ENCODE measurements at places on chromosomes 7 and 10.
A peak's percentile ranks its signal among the peaks of the same experiment; 100 is the strongest.

GRCh38 chr10:123552760-123553554 is 113.2 kb upstream of the GPR26 start:
- no peak for DNase-seq

DNA sequence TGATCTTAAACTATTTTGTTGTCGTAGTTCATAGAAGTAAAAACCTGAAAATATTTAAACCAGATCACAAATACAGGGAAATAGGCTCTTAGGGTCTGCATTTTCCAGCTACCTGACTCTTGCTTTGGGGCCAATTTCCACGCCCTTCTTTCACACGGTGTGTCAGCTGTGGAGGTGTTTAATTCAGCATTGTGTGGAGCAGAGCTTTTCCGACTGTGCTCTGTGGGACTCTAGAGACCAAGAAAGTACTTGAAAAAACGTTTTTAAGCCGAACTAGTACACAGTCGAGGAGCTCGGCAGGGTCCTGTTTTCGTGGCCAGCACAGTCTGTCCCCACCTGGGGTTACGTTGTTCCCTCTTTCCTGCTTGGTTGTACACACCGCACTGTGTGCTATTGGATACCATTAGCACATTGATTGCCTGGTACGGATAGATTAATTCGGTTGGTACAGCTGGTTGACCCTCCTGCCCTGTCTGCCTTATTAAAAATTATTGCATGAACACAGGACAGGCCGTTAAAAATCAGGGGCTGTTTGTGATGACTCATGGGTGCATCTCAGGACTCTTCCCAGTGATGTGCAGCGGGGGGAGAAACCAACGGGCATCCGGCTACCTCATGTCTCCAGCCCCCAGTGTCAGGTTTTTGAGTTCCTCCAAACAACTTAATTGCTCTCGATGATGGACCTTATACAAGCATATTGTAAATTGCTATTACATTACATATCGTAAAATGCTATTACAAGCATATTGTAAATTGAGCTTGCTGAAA is 80.7 kb upstream of the BTBD16 start:
- no peak for DNase-seq

- DNase-seq = no peak
These were observed 306.4 kb downstream of the FGFR2 start for GRCh38 chr10:121291823-121292222.

DNA sequence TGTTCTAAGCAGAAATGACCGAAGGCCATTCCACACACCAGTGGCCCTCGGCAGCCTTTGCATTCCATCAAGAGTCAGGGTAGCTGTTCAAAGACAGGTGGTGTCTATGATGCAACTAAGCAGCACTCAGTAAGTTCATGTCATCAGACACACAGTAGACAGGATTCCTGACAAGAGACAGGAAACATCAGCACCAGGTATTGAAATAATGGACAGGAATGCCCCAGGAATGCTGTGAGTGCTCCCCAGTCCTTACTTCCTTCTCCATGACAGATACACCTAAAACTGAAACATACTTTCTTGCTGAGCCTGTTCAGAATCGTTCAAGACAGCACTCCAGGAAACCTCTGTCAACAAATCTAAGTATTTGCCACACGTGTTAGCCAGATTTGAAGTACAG is 204.4 kb downstream of the TPST1 start:
- no peak for DNase-seq

DNA sequence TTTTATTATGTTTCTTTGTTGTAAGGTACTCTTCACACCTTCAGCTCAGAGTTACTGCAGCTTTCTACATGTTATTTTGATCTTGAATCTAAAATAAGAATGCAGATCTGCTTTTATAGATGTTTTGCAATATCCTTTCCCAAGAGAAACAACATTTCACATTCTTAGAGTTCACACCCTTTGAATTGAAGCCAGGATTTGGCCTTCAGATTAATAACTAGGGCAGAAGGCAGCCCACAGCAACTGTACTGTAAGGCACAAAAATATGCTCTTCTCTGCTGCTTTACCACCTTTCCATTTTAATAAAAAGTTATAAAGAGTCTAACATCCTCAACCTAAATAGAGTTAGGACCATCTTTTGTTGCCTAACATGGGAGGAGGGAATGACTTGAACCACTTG is 224.7 kb downstream of the LHFPL3 start:
- no peak for DNase-seq

- peak; percentile 56 for DNase-seq
These were observed 52.7 kb downstream of the RBM17 start for GRCh38 chr10:6141296-6142151.

- no peak for DNase-seq
These were observed 181.8 kb downstream of the ELFN1 start for GRCh38 chr7:1851721-1852516.

DNA sequence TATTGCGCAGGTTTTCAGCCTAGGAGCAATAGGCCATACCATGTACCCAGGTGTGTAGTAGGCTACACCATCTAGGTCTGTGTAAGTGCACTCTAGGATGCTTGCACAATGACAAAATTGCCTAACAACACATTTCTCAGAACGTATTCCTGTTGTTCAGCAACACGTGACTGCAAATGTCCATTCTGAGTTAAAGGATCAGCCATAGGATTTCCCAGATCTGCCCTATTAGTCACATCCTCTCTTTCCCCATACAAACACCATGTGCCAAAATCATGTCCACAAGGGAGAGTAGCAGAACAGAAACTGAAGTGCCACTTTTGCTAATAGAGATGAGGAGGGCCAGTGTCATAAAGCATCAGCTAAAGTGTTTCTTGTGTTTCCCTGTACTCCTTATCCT is 42.6 kb upstream of the AMPH start:
- DNase-seq = no peak

DNA sequence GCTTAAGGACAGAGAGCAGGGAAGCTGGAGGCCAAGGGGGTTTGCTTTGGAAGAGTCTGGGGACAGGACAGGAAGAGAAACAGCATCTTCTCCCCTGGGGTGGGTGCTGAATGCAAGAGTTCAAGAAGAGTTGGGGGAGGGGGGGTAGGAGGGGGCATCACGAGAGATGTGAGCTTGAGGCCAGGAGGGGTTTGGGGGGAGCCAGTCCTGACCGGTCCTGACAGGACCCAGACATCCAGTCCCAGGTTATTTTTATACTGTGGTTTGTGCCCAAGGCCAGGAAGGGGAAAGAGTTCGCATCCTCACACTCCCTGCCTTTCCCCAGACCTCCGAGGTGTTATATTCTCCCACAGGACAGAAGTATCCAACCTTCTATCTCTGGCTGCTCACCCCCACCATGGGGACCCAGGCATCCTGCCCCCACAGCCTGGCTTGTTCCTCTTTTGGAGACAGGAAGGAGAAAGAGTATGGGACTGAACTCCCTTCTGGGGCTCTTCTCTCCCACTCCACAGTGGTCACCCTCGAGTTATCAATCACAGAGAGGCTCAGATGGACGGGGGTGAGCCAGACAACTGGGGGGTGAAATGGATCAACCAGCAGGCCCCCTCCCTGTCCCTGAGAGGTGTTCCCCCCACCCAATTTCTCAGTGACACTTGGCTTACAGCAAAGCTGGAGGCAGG is 2.8 kb downstream of the TSC22D4 start:
- DNase-seq = no peak

- DNase-seq = no peak
These were observed 62.5 kb upstream of the INSIG1 start for GRCh38 chr7:155234950-155235789.

- DNase-seq = no peak
These were observed 34.1 kb downstream of the CHST3 start for GRCh38 chr10:71998119-71998839.

GRCh38 chr7:25553580-25554291 is 325.4 kb upstream of the NPVF start:
- DNase-seq = no peak

DNA sequence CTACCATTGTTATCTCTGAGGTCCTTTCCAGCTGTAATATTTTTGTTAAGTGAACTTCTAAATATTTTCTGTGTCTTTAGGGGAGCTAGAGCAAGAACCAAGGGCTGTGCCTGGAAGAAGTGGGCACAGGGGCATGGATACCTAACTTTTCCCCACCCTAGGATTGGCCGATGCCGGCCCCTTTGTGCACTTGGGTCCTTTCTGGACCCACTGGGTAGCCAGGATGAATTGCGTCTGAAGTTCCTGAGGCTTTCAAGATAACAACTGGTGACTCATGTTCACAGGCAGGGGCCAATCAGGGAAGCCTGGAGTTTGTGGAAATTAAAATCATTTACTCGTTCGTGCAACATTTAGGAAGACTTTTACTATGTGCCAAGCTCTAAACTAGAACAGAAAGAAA is 758 bp downstream of the DPCD start:
- DNase-seq = no peak

DNA sequence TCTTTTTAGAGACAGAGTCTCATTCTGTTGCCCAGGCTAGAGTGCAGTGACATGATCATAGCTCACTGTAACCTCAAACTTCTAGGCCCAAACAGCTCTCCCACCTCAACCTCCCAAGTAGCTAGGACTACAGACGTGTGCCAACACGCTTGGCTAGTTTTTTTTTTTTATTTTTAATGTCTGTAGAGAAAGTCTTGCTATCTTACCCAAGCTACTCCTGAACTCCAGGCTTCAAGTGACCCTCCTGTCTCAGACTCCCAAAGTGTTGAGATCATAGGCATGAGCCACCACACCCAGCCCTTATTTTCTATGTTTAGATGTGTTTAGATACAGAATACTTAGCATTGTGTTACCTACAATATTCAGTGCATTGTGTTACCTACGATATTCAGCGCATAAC is 46.4 kb downstream of the KMT2E start:
- no peak for DNase-seq

DNA sequence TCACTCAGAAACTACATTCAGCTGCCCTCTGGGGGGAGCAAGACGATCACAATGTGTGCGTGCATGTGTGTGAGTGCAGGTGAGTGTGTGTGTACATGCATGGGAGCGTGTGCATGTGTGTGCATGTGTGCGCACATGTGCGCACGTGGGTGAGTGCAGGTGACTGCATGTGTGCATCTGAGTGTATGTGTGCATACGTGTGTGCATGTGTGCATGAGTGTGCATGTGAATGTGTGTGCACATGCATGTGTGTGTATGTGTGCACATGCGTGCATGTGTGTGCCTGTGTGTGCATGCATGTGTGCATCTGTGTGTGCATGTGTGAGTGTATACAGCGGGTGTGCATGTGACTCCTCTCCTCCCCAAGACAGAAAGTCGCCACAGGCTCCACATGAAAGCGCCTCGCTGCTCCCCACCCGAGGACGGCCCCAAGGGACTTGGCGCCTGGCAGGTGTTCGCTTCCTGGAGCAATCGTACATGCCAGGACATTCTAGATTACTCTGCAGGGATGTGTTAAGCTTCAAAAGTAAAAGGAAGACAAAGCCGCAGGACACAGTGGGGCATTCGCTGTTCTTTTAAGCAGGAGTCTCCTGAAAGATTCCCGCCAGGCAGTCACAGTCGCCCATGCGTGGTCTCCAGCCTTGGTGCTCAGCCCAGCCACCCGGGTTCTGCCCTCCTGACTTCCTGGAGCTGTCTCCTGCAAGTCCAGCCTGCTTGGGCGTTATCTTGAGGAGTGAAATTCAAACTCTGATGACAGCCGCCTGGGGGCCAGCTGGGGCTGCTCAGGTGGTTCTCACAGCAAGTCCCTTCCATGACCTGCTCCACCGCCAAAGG is 42.0 kb upstream of the ADGRA1 start:
- DNase-seq = no peak

DNA sequence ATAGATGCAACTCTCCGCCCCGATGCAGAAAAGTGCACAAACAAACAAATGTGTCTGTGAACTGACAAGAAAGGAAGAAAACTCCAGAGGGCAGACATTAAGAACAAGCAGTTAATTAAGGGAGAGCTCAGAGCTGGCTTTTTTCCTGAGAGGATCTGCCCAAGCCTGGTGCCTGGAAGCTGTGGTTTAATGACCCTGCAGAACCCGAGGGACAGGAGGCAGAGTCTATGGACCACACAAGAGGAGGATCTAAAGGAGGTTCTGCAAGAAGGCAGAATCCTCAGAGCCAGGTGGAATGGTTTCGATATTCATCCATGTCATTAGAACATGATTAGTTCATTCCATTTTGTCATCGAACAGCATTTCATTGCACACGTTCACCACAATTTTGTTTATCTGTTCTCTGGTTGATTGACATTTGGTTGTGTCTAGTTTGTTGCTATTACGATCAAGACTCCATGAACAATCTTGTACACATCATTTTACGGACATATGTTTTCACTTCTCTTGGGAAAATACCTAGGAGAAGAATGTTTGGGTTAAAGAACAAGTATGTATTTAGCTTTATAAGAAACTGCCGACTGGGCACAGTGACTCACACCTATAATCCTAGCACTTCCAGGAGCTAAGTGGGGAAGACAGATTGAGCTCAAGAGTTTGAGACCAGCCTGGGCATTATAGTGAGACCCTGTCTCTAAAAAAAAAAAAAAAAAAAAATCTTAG is 560.2 kb downstream of the CALN1 start:
- DNase-seq = no peak

GRCh38 chr7:16063716-16064675 is 357.3 kb downstream of the CRPPA start:
- no peak for DNase-seq

GRCh38 chr10:34710391-34710751 is 104.7 kb downstream of the PARD3 start:
- DNase-seq = no peak

GRCh38 chr7:89908736-89909135 is 245.5 kb upstream of the STEAP1 start:
- DNase-seq = no peak
